ENCODE measurements at places on chromosomes 2 and 18. TPM values are rescaled to one million over a fixed set of nuclear protein-coding genes. Genes with fewer than 3 reads are reported as not detected.

TIGD1 gene
- total RNA-seq, result 2.1 TPM

ALK gene
- under 0.01 TPM for total RNA-seq

SNTG2 gene
- not detected for total RNA-seq

PLEKHH2 gene
- total RNA-seq, result 14.0 TPM

THOC1 gene
- 33.9 TPM for total RNA-seq

CNTNAP5 gene
- not detected for total RNA-seq

CDH20 gene
- total RNA-seq, result not detected

PPM1B gene
- total RNA-seq, result 34.5 TPM

CCDC141 gene
- 0.17 TPM for total RNA-seq

ARHGEF4 gene
- 0.83 TPM for total RNA-seq

DNAJB2 gene
- total RNA-seq, result 55.2 TPM

DNA sequence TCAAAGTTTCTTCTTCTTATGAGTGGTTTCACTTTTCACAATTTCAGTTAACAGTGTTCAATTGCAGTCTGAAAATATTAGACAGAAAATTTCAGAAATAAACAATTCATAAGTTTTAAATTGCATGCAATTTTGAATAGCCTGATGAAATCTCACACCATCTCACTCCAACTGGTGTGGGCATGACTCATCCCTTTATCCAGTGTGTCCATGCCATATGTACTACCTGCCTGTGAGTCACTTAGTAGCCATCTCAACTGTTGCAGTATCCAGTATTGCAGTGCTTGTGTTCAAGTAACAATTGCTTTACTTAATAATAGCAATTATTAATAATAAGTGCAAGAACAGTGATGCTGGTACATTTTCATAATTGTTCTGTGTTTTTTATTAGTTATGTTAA, 1202.5 kb downstream of the DSC3 start:
- DNase-seq, result peak; percentile 82
- no peak overlapping the region for H3K4me3 ChIP-seq
- no peaks in the 10 kb centered on the region for H3K4me1 ChIP-seq
- no peaks in the 10 kb centered on the region for H3K36me3 ChIP-seq
- H3K27ac ChIP-seq, result no peak overlapping the region

DNA sequence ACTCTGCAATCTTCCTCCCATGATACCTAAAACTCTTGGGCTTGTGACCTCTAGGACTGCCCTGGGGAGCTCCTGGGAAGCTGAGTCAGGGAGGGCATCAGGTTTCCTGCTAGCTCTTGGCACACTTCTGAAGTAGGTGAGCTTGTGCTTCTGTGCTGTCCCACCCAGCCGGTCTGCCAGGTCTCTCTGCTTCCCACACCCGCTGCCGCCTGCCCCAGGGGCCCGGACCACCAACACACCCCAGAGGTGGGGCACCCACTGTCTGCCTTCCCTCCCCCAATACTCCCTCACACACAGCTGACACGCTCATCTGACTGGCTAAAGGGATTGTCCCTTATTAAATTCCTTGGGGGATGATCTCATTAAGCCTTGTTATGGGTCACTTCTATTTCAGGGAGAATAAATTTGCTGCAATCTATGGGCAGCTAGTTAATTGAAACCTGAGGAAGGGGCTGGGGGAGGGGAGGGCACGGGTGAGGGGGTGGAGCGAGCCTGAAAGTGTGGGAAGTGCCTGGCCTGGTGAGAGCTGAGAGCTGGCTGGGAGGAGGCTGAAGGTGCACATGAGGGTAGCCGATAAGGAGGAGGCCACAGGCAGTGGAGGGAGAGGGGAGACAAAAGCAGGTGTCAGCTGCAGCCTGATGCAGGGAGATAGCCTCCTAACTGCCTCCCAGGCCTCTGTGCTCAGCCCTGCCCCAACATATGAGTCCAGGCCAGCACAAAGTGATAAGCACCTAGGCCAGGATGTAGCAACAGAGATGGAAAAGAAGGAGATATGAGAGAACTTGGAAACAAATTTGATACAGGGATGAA, 48.8 kb downstream of the HAUS1 start:
- DNase-seq, result no peak
- no peak overlapping the region for H3K27ac ChIP-seq
- H3K4me3 ChIP-seq, result no peak overlapping the region
- no peaks in the 10 kb centered on the region for H3K36me3 ChIP-seq
- H3K27me3 ChIP-seq, result no peaks in the 10 kb centered on the region
- H3K4me1 ChIP-seq, result peaks cover 12% of the 10 kb centered on the region

- no peak overlapping the region for H3K4me3 ChIP-seq
- no peaks in the 10 kb centered on the region for H3K4me1 ChIP-seq
- H3K36me3 ChIP-seq, result no peaks in the 10 kb centered on the region
- H3K27me3 ChIP-seq, result no peaks in the 10 kb centered on the region
- DNase-seq, result peak; percentile 2
Measured at GRCh38 chr18:72155327-72155726, 388.8 kb downstream of the CBLN2 start.

GRCh38 chr2:64988420-64989125, 626 bp upstream of the SLC1A4 start:
- H3K27me3 ChIP-seq, result no peaks in the 10 kb centered on the region
- DNase-seq, result peak; percentile 92
- H3K36me3 ChIP-seq, result no peaks in the 10 kb centered on the region
- H3K4me1 ChIP-seq, result peaks cover 3% of the 10 kb centered on the region

GRCh38 chr18:58993260-58993659, 128.6 kb downstream of the ZNF532 start:
- H3K36me3 ChIP-seq, result no peaks in the 10 kb centered on the region
- peak; percentile 91 for DNase-seq
- H3K27ac ChIP-seq, result peak overlapping the region; percentile 72
- H3K4me3 ChIP-seq, result no peak overlapping the region

- peak overlapping the region; percentile 11 for H3K4me3 ChIP-seq
- H3K36me3 ChIP-seq, result no peaks in the 10 kb centered on the region
- peak; percentile 96 for DNase-seq
- H3K4me1 ChIP-seq, result peaks cover 35% of the 10 kb centered on the region
- H3K27me3 ChIP-seq, result no peaks in the 10 kb centered on the region
Measured at GRCh38 chr2:42132966-42133641, 36.0 kb upstream of the EML4 start.

DNA sequence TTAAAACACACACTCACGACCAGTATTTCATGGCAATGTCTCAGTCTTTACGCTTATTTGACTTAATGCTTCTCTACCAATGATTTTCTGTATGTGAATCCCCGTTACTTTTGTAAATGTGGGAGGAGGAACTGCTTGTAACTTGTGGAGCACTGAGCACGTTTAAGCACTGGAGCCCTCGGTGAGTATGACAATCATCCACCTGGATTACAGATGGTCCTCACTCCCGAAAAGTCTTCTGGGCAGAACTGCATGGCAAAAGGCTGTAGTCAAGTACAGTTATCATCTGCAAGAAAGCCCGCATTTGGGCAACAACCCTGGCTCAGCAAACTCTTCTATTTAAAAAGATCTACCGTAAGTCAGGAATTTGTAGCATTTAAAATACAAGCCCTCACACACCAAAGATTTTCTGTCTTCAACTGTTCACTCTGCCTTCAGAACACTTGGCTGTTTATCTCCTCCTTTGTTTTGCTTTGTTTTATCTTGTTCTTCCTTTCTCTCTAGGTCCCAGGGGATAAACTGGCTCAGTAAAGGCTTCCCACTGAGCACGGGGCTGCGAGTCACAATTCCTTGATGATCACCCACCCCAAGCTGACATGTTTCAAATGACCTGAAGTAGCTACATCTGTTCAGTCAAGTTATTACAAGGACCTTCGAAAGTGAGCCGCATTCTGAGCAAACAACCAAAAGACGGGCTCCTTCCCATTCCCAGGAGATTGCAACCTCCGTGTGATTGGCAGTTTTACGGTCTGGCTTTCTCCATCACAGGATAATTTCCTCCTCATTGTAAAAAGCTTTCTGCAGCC, 102.2 kb downstream of the DLGAP1 start:
- no peaks in the 10 kb centered on the region for H3K36me3 ChIP-seq
- H3K27me3 ChIP-seq, result no peaks in the 10 kb centered on the region
- no peak overlapping the region for H3K27ac ChIP-seq
- no peak overlapping the region for H3K4me3 ChIP-seq

DNA sequence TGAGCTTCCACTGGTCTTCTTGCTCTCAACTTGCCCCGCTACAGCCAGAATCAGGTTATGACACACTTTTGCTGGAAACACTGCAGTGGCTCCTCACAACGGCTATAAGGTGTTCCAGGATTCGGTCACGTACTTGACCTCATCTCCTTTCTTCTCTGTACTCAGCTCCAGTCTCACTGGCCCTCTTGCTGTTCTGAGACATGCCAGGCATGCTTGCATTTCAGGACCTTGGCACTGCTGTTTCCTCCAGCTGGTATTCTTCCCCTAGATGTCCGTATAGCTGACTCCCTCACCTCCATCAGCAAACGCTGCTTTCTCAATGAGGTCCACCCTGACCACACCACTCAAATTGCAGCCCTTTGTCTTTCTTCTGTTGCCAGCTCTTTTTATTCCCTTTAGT, 31.9 kb upstream of the C1GALT1C1L start:
- H3K4me1 ChIP-seq, result peaks cover 2% of the 10 kb centered on the region
- no peak overlapping the region for H3K4me3 ChIP-seq
- H3K36me3 ChIP-seq, result no peaks in the 10 kb centered on the region
- H3K27ac ChIP-seq, result no peak overlapping the region
- no peaks in the 10 kb centered on the region for H3K27me3 ChIP-seq

DNA sequence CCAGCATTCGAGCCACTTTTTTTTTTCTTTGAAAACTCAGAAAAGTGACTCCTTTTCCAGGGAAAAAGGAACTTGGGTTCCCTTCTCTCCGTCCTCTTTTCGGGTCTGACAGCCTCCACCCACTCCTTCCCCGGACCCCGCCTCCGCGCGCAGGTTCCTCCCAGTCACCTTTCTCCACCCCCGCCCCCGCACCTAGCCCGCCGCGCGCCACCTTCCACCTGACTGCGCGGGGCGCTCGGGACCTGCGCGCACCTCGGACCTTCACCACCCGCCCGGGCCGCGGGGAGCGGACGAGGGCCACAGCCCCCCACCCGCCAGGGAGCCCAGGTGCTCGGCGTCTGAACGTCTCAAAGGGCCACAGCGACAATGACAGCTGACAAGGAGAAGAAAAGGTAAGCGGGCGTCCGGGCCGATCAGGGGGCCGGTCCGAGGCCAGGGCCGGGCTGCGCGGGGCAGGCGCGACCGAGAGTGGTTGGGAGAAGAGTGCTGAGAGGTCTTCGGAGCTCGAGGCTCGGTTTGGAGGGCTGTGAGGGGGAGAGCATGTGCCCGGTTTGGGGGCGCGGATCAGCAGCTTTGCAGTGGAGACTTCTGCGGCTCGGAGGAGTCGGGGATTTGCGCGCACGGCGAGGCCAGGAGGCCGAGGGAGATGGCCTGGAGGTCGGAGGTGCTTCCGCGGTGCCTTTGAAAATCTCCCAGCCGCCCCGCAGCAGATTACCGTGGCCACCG, 502 bp downstream of the EPAS1 start:
- H3K27me3 ChIP-seq, result no peaks in the 10 kb centered on the region
- peak overlapping the region; percentile 81 for H3K27ac ChIP-seq
- H3K4me3 ChIP-seq, result peak overlapping the region; percentile 78

DNA sequence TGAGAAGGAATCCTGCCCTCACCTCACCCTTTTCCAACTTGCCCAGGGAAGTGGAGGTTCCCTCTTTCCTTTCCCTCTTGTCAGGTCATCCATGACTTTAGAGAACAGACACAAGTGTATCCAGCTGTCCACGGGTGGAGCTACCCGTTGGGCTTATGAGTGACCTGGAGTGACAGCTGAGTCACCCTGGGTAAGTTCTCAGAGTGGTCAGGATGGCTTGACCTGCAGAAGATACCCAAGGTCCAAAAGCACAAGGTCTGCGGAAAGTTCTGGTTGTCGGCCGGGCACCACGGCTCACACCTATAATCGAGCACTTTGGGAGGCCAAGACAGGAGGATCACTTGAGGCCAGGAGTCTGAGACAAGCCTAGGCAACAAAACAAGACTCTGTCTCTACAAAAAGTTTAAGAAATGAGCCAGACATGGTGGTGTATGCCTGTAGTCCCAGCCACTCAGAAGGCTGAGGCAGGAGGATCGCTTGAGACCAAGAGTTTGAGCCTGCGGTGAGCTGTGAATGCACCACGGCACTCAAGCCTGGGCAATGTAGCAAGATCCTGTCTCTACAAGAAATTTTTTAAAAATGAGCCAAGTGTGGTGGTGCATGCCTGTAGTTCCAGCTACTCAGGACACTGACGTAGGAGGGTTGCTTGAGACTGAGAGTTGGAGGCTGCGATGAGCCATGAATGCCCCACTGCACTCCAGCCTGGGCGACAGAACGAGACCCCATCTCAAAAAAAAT, 14.0 kb upstream of the CNDP1 start:
- DNase-seq, result no peak
- no peaks in the 10 kb centered on the region for H3K27me3 ChIP-seq
- peaks cover 25% of the 10 kb centered on the region for H3K36me3 ChIP-seq
- no peaks in the 10 kb centered on the region for H3K4me1 ChIP-seq
- no peak overlapping the region for H3K27ac ChIP-seq

- H3K36me3 ChIP-seq, result no peaks in the 10 kb centered on the region
- H3K27ac ChIP-seq, result no peak overlapping the region
- no peaks in the 10 kb centered on the region for H3K4me1 ChIP-seq
- no peaks in the 10 kb centered on the region for H3K27me3 ChIP-seq
Measured at GRCh38 chr2:13768274-13768673, 864.2 kb upstream of the LRATD1 start.

DNA sequence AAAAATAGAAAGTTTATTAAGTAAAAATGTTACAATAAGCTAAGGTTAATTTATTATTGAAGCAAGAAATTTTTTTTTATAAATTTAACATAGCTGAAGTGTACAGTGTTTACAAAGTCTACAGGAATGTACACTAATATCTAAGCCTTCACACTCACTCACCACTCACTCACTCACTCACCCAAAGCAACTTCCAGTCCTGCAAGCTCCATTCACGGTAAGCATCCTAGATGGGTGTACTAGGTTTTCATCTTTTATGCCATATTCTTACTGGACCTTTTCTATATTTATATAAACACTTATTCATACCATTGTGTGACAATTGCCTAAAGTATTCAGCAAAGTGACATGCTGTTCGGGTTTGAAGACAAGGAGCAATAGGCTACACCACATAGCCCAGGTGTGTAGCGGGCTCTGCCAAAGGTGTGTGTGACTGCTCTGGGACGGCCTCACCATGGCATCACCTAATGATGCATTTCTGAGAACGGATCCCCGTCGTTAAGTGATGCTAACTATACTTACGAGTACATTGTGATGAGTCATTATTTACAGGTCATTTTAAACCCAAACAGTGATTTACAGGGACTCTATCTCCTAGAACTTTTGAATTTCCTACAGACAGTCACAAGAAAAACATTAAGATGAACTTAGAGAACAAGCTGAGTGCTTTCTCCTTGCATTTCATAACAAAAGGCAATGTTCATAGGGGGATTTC, 76.3 kb upstream of the ID2 start:
- H3K4me1 ChIP-seq, result peaks cover 4% of the 10 kb centered on the region
- peak; percentile 31 for DNase-seq
- no peak overlapping the region for H3K4me3 ChIP-seq
- no peaks in the 10 kb centered on the region for H3K36me3 ChIP-seq
- H3K27me3 ChIP-seq, result no peaks in the 10 kb centered on the region
- no peak overlapping the region for H3K27ac ChIP-seq

DNA sequence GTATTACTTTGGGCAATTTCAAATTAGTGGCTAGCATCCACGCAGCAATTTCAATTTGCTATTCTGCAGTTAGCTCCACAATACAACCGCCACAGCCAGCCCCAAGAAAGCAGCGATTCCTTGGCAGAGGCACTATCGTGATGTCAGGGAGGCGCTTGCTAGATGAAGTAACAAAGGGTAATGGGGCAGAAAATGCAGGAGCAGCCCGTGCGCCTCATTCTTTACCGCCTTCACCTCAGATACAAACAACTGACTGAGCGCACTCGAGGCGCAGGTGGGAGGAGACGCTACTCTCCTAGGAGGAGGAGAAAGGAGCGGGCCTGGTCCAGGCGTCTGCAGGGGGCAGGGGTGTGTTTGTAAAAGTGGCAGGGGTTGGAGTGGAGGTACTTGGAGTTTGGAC, 76.9 kb upstream of the ASB18 start:
- DNase-seq, result no peak
- H3K27me3 ChIP-seq, result no peaks in the 10 kb centered on the region
- H3K27ac ChIP-seq, result no peak overlapping the region
- no peaks in the 10 kb centered on the region for H3K4me1 ChIP-seq

Measured in fibroblast of lung (primary cell).